ENCODE measurements at places on chromosomes 2 and 18.

- no peak for DNase-seq
Observed at GRCh38 chr18:66226782-66227181, 377.1 kb downstream of the CDH19 start.

DNA sequence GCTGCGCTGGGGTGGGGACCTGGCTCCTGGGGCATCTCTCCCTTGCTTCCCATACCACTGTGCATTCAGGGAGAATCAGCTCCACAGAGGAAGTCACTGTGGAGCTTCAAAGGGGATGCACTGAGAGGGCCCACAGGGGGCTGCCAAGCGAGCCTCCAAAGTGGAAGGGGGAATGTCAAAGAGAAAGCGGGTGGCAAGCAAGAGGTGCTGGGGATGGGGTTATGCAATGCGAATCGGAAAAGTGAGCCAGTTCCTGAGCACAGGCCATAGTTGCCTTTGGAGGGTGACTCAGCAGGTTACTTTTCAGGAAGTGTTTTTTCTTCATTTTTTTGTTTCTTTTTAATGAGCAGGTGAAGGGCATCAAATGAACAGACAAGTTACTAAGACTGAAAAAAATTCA is 17.6 kb downstream of the PMAIP1 start:
- no peak for DNase-seq

DNA sequence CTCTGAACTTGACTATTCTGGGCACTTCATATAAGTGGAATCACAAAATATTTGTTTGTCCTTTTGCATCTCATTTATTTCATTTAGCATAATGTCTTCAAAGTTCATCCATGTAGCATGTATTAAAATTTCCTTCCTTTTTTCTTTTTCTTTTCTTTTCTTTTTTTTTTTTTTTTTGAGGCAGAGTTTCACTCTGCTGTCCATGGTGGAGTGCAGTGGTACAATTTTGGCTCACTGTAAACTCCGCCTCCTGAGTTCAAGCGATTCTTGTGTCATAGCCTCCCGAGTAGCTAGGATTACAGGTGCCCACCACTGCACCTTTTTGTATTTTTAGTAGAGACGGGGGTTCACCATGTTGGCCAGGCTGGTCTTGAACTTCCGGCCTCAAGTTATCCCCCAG is 11.9 kb downstream of the ATP8B1 start:
- no peak for DNase-seq

- no peak for DNase-seq
Observed at GRCh38 chr2:156405586-156405985, 30.6 kb upstream of the GPD2 start.

- DNase-seq: no peak
Observed at GRCh38 chr2:51553476-51553875, 521.5 kb upstream of the NRXN1 start.

- DNase-seq: peak; percentile 62
Observed at GRCh38 chr2:36530983-36531354, 67.0 kb downstream of the FEZ2 start.

- no peak for DNase-seq
Observed at GRCh38 chr18:54233228-54233625, 8.8 kb upstream of the MBD2 start.

DNA sequence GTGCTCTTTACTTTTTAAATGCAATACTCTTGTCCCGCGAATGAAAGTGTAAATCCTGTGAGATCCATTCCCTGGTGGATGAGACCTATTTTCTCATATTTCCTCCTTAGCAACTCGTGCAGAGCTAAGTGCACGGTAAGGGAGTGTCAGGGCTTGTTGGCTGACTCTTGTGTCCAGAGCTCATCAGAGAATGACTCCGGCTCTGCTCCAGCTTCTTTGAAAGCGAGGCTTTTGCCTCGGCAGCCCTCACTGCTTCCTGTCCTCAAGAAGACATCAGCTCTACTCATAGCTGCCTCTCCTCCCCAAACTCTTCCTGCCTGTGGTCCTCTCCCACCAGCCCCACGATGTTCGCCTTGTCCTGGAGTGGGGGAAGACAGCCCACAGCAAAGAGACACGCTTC is 70.7 kb downstream of the LIPG start:
- no peak for DNase-seq

DNA sequence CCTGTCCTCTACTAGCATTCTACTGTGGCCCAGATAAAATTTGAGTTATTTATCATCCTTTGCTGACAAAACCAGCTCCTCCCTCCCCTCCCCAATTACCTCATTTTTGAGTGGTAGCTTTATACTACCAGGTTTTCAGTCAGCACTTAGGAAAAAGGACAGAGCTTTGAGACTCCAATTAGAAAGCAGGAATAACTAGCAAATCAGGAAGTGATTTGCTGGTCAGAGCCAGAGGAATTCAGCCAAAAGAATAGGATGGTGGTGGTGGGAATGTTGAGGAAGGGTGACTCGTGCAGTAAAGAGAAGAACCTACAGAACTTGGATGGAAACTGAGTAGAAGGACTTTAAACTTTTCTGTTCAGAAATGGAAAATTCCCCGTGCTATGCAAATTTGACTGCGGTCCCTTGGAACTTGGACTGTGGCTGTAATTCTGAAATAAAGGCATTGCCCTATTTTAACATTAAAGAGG is 3.7 kb downstream of the MYL12B start:
- DNase-seq: no peak

GRCh38 chr2:106054321-106054720 is 139.8 kb downstream of the UXS1 start:
- DNase-seq: no peak

DNA sequence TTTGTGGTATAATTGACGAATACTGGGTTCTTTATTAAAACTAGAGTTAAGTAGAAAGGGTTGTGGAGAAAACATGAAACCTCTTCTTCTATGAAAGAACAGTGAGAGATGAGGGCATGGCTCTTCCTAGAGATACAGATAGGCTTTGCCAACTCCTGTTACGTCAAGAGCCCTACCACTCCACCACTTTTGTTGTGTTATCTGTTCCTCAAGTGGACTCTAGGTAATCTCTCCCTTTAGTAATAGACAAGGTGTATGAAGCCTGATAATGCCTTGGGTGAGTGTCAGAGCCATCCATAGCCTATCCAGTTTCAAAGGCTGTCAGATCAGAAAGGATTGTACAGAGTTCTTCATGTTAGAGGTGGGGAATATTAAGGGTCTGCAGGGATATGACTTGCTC is 176.4 kb downstream of the SETBP1 start:
- no peak for DNase-seq

DNA sequence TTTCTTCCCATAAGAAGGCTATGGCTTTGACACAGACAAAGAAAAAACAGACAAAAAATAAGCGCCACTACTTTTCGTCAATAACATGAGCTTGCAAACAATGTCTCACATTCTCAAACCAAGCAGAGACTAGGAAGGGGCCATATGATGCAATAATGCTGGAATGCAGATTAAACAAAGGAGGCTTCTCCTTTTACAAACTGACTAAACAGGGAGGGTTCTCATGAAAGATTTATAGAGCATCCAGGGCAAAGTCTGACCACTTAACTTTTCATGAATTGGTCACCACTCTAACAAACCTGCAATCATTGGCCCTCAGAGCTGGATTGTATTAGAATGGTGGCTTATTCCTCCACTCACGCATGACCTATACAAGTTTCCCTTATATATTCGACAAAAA is 663.3 kb upstream of the CHAC2 start:
- peak; percentile 41 for DNase-seq

GRCh38 chr2:58448065-58448507 is 207.0 kb upstream of the FANCL start:
- peak; percentile 53 for DNase-seq

- DNase-seq: no peak
Observed at GRCh38 chr2:66435549-66435875, 587 bp downstream of the MEIS1 start.

DNA sequence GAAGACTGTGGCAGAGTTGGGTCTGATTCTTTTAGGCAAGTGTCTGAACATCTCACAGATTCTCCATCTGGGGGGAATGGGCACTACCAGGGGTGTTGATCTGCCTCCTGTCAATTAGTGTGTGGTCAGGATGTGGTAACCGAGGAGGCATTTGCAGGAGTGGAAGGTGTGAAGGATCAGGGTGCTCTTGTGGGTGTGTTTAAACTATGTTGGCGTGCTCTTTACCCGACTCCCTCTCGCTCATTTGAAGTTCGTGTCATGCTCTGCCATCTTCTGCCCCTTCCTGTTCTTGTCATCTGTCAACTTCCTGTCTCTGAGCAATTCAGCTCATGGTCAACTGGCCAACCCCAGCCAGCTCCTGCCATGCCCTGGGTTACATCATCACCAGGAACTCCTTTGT is 107.9 kb downstream of the RTN4 start:
- no peak for DNase-seq

DNA sequence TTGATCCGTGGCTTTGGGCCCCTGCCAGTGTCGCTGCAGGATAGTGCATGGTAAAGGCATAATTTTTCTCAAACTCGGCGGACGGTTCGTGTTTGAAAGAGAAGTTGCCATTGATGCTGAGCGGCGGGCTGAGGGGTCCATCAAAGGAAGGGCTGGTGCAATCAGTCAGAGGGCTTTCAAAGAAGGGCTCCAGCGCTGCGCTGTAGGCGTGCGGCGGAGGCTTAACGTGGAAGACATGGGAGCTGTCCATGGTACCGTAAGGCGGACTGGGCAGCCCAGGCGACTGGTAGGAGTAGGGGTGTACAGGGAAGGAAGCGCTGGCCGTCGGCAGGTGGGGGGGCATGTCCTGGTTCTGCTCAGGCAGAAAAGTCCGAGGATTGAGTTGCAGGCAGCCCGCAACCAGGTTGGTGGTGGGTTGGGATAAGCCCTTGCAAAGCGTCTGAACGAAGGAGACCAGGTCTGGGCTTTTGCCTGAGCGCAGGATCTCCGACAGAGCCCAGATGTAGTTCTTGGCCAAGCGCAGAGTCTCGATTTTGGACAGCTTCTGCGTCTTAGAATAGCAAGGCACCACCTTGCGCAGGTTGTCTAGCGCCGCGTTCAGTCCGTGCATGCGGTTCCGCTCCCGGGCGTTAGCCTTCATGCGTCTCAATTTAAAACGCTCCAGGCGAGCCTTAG is 2.3 kb downstream of the NEUROD1 start:
- DNase-seq: peak; percentile 49

DNA sequence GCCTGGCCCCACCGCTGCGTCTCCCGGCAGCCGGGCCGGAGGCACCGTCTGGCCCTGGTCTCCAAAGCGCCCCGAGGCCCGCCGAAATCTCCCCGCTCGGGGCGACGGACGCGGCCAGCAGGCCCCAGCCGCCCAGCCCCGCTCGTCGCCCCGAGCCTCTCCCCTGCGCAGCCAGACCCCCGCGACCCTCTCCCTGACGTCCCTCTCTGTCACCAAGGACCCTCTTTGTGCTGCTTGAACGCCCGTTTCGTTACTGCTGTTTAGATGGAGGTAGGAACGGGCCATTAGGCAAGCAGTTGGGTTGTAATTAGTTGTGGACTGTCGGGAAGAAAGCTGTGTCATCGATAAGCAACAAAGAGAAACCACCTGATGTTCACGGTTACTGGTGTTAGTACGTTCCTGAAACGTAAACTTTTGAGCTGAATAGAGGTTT is 686 bp downstream of the UBXN4 start:
- DNase-seq: peak; percentile 21

DNA sequence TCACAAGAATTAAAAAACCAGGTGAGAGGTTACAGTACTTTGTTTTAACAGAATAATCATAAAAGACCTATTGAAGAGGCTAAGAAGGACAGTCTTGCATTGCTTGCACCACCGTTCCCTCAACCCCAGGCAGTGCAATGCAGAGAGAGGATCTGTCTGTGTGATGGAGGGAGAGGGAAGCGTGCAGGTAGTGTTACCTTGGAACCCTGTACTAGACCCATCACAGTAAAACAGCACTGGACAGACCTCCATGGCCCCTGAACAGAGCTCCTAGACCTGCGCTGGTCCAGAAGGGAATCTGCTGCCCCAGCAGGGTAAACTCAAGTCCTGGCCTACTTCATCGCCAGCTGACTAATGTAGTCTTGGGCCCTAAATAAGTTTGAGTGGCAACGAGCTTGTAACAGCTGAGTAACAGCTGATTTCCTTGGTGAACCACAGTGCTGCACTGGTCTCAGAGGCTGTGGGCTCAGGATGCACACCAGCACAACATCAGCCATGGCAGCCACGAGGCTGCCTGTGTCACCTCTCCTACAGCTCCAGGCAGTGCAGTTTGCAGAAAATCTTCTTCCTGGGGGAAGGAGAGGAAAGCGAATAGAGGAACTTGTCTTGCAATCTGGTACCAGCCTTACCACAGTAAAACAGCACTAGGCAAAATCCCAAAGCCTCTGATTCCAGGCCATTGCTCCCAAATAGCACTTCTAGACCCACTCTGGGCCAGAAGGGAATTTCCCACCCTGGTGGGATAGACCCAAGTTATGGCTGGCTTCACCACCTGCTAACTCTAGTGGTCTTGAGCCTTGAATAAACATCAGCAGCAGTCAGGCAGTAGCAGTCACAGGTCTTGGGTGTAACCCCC is 417.2 kb downstream of the CDH7 start:
- DNase-seq: no peak

- no peak for DNase-seq
Observed at GRCh38 chr2:2974982-2975381, 402.6 kb downstream of the EIPR1 start.

DNA sequence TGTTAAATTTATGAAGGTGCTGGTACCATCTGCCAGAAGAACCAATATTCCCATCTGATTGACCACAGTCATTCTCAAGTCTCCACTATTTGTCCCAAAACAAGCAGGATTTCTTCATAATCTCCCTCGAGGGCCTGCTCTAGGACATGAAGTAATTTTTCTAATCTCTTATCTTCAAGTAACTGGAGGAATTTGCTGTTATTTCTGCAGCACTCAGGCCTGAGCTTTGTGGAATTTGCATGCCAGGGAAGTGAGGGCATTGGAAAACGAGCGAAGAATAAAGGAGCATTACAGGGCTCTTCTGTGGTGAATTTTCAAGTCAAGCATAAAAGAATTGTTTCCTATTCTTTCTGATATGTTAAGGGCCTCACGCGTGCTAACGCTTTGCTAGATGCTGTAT is 161.2 kb upstream of the EPAS1 start:
- no peak for DNase-seq

- no peak for DNase-seq
Observed at GRCh38 chr2:138601458-138602165, 100.0 kb downstream of the SPOPL start.

DNA sequence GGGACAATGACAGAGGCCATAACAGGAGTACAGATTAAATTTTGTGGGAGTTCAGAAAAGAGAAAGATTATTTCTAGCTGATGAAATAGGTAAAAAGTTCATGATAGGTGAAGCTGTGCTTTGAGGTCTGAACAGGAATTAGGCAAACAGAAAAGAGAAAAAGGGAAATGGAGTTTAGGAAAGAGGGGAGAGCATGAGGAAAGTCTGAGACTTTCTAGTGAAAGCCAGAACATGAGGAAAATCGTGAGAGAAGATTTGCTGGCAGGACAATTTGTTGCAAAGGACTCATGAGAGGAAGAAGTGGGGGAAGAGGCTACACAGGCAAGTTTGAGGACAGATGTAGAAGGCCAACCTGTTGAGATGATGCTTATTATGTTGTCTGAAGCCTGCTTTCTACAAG is 6.3 kb upstream of the CHN1 start:
- no peak for DNase-seq

DNA sequence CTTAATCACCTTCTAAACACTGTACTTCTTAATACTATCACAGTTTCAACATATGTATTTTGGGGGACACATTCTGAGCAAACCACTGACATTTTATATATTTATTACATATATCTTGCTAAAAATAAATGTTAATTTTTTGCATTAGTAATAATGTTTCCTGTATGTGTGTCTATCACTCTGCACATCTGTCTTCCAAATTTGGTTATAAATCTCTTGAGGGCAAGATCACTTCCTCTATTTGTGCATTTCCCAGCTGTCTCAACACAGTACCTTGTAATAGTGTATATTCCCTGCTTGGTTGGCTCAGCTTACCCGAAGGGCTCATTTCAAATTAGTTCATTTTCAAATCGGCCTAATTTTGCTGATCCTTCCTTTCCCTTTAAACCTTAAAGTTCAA is 617.1 kb upstream of the GYPC start:
- no peak for DNase-seq
